ENCODE measurements at places on chromosomes 2 and 18.

- no peaks in the 10 kb centered on the region for H3K4me1 ChIP-seq
- H3K27me3 ChIP-seq, result no peaks in the 10 kb centered on the region
- no peaks in the 10 kb centered on the region for H3K36me3 ChIP-seq
- no peak overlapping the region for H3K4me3 ChIP-seq
- H3K27ac ChIP-seq, result no peak overlapping the region
- DNase-seq, result no peak
Measured at GRCh38 chr18:76126327-76126726, 368.7 kb downstream of the ZNF516 start.

GRCh38 chr2:120680136-120680761 is 55.4 kb upstream of the GLI2 start:
- no peaks in the 10 kb centered on the region for H3K4me1 ChIP-seq
- no peaks in the 10 kb centered on the region for H3K36me3 ChIP-seq
- H3K27ac ChIP-seq, result no peak overlapping the region
- peak; percentile 88 for DNase-seq
- no peaks in the 10 kb centered on the region for H3K27me3 ChIP-seq

DNA sequence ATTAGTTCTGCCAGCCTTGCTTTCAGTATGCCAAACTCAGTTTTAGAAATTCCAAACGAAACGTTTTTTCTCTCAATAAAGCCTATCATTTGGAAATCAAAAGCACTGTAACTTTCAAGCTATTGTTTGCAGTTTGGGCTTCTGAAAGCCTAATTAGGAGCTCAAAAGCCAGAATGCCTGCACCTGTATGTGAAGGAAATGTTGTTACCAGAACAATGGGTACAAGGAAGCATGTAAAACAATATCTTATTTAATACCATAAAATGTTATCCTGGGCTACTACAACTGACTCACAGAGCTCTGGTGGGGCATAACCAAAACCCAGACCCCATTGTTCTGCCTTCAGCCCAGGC is 12.6 kb upstream of the GULP1 start:
- H3K4me1 ChIP-seq, result no peaks in the 10 kb centered on the region
- DNase-seq, result no peak
- no peak overlapping the region for H3K4me3 ChIP-seq

DNA sequence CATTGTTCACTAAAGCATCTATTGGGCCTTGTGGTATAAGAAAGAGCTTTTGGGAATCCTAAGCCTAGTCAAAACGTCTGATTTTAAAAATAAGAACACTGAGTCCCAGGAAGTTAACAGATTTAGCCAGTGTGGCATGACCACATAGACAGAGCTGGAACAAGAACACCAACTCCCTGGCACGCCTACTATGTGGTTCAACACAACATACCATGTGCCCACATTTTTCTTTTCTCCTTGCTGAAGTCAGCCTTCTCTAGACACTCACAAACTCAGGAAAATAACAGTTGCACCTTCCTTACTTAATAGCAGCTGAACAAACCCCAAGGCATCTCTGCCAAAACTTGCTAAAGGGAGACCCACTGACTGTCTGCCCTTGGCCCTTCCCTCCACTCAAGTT is 124.8 kb downstream of the C1D start:
- no peak overlapping the region for H3K27ac ChIP-seq
- H3K36me3 ChIP-seq, result no peaks in the 10 kb centered on the region
- H3K4me1 ChIP-seq, result no peaks in the 10 kb centered on the region
- H3K27me3 ChIP-seq, result no peaks in the 10 kb centered on the region
- H3K4me3 ChIP-seq, result no peak overlapping the region

DNA sequence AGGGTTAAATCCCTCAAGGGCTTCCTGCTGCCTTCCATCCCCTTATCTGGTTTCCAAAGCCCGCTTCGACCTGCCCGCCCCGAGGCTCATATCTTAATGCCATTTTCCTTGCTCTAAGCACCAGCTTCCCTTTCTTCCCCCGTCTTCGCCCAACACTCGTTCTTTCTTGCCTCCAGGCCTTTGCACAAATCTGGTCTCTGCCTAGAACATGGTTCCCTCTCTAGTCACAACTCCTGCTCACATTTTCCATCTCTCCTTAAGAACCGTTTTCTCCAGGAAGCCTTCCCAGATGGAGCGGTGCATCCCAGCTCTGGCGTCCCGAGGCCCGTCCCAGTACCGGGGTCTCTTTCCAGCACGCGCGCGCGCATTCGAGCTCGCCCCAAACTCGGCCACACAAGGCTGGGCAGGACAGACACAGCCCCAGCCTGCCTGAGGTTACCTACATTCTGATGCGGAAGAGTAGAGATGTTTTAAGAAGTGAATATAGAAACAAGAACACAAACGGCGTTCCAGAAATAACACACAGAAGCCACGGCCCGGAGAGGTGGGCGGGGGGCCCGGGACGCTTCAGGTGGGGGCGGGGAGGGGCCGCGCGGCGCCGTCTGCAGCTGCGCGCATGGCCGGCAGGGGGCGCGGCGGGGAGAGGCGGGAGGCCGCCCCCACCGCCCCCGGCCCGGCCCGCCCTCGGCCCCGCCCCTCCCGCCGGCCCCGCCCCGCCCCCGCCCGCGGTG is at the start of gene DGKD:
Gene DGKD (plus strand): TSS at position 726 of the 731 bp plus-strand sequence. CDS start 25 bp downstream, outside the sequence.
- peak within 1 kb of the TSS; percentile 44 for H3K4me3 ChIP-seq
- H3K27ac ChIP-seq, result peak within 1 kb of the TSS; percentile 61
- no peaks in the 10 kb centered on the region for H3K4me1 ChIP-seq
- H3K27me3 ChIP-seq, result no peaks in the 10 kb centered on the region
- H3K36me3 ChIP-seq, result no peaks in the 10 kb centered on the region

Data from tibial nerve (tissue), 4 donors.